Activated CD4-positive, alpha-beta T cell treated with anti-CD3 and anti-CD28 coated beads for 24 hours (primary cell): ENCODE measurements at places on chromosomes 12 and 14.

GRCh38 chr14:90397425-90398314 is 841 bp downstream of the CALM1 start:
- DNase-seq: peak; percentile 48

DNA sequence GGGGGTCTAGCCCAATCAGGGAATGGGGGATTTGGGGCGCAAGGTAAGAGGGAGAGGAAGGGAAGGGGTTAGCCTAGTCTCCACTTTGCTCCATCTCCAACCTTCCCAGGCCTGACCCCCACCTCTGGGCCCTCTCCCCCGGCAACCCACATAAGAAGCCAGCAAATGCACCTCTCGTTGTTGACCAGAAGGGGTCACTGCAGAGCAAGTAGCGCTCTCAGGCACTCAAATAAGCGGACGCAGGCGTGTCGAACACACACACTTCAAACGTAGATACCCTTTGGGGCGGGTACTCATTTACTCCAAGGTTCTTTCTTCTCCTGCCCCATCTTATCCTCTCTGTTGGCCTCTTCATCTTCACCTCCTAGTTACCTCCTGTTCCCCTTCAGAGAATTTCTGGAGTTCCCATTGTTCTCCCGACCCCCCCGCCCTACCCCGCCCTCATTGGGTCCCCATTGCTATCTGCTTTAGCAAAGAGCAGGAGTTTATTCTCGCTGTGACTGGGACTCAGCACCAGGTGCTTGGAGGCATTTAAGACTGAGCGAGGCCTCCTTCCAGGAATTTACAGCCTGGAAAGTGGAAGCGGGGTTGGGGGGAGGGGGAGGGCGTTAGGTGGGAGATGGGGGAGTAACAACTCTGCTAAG is 1.5 kb upstream of the SRRM4 start:
- DNase-seq: peak; percentile 1

DNA sequence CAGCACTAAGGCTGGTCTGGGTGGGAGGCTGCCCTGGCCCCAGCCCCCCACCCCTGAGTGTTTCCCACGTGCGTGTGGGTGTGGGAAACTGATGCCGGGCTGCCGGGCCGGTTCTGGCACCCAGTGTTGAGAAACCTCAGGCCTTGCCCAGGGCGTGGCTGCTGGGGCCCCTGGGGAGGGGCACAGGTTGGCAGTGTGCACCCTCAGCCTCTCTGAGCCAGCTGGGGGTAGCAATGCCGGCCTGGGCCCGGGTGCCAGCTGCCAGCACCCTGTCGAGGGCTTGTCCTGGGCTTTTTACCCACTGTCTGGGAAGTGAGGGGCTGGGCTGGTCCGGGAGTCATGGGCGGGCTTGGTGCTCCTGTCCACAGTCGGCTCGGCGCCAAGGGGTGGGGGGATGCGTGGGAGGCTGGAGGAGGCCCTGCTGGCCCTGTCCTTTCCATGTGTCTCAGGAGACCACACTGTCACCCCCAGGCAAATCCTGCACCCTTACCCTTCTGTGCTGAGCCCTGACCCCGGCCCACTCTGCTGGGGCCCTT is 15.7 kb downstream of the ASPG start:
- no peak for DNase-seq

DNA sequence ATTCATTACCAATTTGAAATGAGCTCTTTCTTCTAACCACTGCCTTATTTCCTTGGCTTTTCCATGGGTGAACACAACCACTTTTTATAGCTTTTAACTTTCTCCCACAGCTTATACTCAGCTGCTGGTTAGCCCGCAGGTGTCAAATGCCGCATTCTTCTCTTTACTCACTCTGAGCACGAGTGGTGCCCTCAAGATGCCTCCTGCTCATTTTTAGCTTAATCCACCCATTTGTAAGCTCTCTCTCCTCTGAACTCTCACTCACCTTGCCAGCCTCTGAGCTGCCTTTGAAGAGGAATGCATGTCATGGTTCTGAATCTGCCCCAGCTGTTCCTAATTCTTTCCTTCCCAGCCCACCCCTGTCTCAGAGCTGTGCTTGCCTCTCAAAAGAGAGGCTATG is 449.4 kb upstream of the PRICKLE1 start:
- no peak for DNase-seq

GRCh38 chr14:73166399-73166798 is 30.1 kb downstream of the PSEN1 start:
- no peak for DNase-seq

DNA sequence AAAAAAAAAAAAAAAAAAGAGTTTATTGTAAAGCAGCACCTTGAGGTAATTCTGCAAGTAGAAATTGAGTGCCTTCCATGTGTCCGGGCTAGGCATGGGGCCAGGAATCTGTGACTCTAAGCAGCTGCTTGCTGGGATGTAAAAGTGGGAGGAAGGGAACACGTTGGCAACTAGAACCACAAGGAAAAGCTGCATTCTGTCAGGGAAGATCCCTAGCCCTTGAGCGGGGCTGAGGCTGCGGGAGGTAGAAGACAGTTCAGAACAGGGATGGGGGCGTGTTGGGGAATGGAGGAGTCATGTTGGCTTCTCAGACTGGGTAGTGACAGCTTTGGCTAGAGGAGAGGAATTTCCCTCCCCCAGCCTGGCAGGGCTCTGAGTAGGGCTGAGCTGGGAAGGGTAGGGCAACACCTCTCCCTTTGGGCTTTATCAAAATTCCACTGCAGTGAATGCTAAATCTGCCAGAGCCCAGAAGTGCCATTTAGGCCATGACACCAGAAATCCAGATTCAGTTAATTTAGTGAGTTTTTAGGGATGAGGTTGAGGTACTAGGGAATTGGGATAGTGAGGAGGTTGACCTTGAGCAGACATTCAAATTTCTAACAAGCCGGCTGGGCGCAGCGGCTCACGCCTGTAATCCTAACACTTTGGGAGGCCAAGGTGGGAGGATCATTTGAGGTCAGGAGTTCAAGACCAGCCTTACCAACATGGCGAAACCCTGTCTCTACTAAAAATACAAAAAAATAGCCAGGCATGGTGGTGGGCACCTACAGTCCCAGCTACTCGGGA is 3.4 kb upstream of the TRAFD1 start:
- no peak for DNase-seq

DNA sequence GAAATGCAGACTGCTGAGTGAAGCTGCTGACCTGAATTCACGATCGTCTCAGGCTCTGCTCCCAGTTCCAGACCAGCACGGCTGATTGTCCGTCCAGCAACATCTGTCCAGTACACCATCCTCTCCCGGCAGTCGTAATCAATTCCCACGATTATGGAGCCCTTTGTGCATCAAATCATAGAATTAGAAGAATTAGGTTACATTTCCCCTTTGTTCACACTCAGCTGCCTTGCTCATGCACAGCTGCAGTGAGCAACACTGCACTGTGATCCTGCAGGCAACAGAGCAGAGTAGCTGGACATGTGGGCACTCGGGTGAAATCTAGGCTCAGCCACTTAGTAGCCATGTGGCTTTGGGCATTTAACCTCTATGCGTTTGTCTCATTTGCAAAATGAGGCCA is 22.2 kb downstream of the RTRAF start:
- no peak for DNase-seq

DNA sequence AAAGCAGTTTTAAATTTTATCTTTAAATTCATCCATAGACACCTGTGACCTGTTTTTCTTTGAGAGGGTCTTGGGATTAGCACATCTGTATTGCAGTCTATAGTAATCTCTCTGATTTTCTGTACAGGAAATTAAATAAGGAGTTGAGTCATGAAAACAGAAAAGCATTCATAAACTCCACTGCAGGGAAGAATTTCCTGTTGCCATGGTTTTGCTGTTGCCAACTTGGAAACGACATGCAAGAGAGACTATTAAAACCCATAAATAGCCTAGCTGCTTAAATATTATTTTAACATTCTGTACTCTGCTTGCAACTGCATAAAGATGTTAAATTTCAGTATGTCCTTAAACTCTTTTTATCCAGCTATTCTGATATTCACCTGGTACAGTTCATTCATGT is 281.0 kb upstream of the RGS6 start:
- no peak for DNase-seq

DNA sequence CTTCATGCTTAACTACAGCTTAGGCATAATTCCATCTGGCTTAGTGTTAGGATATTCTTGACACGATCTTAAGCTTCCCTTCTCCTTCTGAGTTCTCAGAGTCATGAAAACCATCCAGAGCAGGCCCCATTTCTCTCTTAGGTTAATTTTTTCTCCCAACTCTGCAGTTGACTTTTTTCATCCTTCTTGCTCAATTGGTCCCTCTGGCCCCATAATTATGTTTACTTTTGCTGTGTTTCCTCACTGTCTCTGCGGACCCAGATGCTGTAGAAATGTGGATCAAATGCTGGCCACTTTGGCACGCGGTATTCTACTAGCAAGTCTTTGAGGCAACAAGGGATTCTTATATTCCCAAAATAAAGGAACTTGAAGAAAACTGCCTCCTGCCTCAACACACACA is 9.5 kb downstream of the TMEM132C start:
- no peak for DNase-seq

GRCh38 chr14:88613552-88614010 is 50.7 kb downstream of the ZC3H14 start:
- no peak for DNase-seq

DNA sequence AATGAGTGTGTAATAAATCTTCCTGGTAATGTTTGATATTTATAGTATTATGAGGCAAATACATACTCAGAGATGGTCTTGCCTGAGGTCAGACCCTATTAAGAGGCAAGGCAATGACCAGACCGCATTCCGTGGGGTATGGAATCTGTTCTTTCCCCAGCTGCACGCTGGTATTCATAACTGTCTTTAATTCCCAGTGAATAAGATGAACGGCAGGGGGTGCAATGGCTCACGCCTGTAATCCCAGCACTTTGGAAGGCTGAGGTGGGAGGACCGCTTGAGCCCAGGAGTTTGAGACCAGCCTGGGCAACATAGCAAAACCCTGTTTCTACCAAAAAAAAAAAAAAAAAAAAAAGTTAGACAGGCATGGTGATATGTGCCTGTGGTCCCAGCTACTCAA is 44.6 kb downstream of the ERO1A start:
- DNase-seq: no peak

DNA sequence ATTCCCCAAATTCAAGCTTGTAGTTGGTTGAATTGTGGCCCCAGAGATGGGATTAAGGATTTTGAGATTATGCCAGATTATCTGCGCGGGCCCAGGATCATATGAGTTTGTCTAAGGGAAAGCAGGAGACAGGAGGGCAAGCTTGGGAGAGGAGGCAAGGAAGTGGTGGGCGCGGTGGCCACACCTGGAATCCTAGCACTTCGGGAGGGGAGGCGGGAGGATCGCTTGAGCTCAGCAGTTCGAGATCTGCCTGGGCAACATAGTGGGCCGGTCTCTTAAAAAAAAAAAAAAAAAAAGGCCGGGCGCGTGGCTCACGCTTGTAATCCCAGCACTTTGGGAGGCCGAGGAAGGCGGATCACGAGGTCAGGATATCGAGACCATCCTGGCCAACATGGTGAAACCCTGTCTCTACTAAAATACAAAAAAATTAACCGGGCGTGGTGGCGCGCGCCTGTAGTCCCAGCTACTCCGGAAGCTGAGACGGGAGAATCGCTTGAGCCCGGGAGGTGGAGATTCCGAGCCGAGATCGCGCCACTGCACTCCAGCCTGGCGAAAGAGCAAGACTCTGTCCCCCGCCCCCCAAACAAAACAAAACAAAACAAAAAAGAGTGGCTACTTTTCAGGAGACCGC is 881 bp upstream of the PUS1 start:
- DNase-seq: no peak

GRCh38 chr12:70553391-70553859 is 83.8 kb downstream of the PTPRB start:
- DNase-seq: no peak

- no peak for DNase-seq
Measured at GRCh38 chr12:41089438-41089837, 98.7 kb upstream of the PDZRN4 start.

- no peak for DNase-seq
Measured at GRCh38 chr12:98594050-98594835, 757 bp downstream of the SLC25A3 start.

DNA sequence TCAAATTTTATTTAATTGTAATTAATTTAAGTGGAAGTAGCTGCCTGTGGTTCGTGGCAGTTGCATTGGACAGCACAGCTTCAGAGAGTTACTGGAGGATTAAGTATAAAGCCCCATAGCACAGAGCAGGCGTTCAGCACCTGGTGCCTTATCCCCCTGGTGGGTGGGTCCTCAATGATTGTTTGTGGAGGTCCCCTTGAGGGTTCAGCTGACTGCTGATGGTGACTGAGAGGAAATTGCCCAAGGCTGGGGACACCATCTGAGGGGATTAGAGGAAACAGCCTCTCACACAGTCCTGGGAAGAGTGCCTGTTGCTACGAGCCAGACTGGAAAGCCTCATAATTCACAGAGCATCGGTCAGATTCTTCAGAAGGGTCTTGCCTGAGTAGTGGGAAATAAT is 83.4 kb upstream of the NOS1 start:
- DNase-seq: no peak

DNA sequence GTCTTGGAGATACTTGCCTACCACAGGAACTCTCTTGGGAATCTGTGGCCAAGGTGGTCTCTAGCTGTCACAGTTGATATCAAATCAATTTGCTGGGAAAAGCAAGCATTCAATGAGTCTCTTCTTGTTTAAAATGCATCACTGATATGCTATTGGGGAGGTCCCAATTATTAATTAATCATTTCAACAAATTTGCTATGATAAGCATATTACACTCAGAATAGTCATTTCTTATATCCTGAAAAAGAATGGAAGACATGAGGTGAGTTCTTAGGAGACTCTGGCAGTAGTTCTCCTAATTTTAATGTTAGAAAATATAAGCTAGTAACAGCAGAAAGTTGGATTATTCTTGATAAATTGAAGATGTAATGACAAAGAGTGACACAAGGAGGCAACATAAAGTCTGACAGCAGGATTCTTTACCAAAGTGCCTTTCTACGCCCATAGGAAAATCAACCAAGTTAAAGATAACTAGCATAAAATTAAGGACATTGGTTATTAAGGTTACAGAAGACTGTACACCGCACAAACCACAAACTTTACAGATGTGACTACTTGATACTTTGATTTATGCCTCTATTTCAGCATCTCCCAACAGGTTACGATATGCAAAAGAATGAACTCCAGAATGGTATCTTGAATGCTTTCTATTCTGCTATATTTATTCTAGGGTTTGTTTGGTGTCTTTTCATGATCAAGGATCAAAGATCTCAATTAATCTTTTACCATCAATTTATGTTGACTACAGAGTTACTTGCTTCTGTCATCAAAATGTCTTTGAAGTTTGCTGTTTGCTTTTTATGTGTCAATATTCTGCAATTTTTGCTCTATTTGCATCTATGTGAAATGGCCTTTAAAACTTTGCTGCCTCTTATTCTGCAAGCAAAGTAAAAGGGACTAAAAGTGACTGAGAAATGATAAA is 349.6 kb upstream of the CLEC14A start:
- no peak for DNase-seq
